Substantia nigra (tissue), 51 donors: ENCODE measurements at places on chromosomes 3 and 15.

DNA sequence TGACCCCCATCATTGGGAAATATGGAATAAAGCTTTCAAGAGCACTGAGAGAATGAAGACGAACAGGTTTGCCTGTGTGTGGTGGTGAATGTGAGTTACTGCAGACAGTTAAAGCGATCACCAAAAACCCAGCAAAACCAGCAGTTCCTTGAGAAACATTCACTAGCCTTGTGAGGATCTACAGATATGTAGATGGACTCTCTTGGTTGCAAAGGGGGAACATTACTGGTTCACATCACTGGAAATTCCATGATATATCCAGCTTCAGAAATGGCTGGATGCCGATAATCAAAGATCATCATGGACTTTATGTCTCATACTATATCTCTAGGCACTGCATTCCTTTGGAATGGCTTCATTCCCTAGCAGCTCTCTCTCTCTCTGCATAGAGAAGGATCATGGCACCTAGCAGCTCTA lies 10.2 kb upstream of the HERC1 start:
- DNase-seq: no peak

GRCh38 chr15:34652726-34653033 lies 69.2 kb upstream of the GOLGA8B start:
- no peak for DNase-seq

DNA sequence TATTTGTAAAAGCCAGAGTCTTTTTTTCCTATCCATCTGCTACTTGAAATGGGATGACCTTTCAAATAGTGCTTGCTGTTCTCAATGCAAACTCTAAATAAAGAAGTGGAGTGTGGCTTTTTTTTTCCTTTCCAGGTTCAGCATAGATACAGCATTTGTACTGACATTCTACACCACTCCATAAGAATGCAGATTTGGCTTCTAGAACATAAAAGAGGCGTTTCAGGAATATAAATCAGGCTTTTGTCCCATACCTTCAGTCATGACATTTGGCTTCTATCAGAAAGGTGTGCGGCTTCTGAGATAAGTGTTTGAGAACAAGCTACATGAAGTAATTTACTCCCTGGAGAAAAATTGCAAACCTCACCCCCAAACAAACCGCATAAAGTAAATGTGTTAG lies 553.1 kb downstream of the FHIT start:
- no peak for DNase-seq

GRCh38 chr3:50587806-50588758 lies 18.8 kb downstream of the HEMK1 start:
- DNase-seq: no peak

- no peak for DNase-seq
Observed at GRCh38 chr3:127107491-127108375, 85.2 kb upstream of the PRR23E start.

GRCh38 chr3:77526573-77527113 lies 486.7 kb downstream of the ROBO2 start:
- no peak for DNase-seq

GRCh38 chr3:111547631-111548030 lies 5.6 kb downstream of the CD96 start:
- no peak for DNase-seq

DNA sequence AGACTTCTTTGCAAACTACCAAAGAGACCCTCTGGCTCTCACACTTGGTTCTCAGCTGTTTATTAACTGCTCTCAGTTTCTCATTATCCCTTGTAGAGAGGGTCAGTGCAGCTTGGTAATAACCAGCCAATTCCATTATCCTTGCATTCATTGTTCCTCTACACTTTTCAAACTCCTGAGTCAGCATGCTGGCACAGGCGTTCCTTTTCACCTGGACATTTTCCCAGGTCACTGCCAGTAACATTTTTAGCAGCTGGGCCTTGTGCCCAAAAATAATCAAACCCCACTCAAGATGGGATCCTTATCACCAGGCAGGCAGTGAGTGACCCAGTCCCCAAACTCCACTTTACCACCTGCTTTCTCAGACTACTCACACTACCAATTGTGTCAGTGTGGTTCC lies 4.8 kb upstream of the SUMF1 start:
- DNase-seq: no peak

DNA sequence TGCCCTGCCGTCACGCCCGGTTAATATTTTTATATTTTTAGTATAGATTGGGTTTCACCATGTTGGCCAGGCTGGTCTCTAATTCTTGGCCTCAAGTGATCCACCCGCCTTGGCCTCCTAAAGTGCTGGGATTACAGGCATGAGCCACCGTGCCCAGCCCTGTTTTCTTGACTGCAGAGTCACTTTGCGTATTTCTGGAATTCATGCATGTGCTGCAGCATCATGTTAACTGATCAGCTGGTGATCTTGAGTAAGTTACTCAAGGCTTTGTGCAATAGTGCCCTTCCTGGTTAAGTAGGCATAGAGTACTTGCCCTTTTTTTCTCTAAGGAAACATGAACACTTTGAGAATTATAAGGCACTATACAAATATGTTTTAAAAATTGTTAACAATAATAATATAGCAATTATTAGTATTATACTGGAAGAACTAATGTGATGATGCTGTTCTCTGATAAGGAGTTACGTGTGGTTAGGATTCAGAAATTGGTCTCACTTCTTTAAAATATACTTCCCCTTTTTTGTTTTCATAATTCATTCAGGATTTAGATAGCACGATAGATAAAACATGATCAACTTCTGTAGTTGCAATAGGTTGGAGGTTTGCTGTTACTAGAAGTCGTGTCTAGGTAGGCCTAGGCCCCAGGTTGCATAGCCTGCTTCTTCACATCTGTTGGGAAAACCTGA lies 33.6 kb downstream of the GPR171 start:
- no peak for DNase-seq

DNA sequence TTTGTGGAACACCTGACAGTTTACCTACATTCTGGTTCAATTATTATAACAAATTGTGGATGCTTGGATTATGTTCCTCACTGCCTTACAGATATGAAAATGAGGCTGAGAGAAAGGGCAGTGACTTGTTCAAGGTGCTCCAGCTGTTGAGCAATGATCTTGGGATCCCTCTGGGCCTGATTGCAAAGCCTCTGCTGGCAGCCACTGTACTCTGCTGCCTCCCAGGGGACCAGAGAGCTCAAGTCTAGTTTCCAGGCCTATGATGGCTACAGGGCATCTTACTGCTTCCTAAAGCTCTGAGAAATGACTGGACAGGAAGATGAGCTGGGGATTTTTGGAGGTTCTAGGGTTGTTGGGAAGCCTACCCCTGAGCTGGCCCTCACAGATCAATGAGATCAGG lies 2.3 kb upstream of the SHC4 start:
- DNase-seq: no peak

DNA sequence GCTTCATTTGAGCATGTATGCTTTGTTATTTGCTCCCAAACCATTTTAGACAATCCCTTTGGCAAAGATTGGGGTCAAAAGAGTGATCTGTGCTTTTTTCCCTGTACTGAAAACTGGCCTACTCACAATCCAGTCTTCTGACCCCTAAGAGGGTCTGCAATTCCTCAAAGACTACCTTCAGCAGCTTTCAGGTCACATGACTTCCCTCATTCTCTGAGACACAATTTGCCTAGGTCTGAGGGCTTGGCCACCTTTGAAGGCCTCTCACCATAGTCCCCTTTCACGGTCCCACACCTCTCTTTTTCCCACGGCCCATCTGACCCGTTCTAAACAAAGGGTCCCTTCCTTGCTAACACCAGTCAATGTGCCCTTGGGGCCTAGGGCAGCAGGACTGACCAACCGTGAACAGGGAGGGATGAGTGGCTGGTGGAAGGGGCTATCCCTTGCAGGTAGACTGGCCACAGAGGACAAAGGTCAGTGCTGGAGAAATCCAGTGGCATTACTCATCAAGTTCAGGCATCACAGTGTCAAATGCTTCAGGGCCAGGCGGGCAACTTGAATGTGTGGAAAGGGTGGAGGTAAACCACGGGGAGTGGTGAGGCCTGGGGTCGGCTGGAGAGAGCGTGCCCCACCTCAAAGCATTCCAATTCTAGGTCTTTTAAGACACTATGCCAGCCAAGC lies 10.8 kb downstream of the RASL12 start:
- DNase-seq: no peak

DNA sequence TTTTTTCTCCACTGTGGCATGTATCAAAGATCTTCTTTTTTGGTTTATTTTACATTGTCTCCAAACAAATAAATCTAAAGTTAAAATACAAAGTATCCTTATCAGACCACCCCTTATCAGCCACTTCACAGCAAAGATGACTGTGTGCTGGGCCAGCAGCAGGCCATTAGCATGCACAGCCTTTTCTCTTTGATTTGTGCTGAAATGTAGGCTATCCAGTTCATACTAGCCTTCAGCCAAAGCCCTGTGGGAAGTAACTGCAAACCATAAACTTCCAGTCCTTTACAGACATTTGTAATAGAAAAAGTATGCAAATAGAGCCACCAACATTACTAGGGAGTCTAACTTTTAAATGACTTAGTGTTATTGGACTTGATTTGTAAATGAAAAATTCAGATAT lies 816.3 kb downstream of the FHIT start:
- DNase-seq: no peak

DNA sequence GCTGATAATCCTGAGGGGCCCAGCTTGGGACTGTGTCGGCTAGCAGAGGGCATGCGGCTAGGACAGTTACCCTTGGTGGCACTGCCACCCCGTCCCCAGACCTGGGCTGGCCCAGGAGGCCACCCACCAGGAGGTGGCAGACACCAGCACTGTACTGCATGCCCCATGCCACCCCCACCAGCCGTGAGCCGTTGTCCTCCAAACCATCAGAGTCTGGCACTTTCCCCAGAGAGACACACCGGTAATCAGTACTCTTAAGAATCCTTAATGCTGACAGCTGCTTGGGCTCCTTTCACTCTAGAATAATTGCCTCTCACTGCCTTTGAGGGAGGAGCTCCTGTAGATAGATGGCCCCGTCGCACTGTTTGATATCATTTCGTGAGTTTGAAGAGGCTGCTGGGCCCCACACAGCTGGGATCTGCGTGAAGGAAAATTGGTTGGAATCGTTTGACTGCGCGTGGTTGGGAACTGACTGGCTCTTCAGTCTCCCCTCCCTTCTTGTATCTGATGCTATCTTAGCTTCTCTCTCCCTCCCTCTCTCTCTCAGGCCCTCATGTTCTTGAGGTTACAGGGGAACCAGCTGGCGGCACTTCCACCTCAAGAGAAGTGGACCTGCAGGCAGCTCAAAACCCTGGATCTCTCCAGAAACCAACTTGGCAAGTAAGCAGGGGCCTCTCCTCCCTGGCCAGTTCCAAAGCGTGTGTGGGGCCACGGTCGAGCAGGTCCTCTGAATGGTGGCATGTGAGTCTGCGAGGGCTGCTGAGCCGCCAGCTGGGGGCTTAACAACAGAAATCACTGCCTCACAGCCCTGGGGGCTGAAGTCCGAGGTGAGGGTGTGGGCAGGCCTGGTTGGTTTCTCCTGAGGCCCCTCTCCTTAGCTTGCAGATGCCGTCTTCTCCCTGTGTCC lies 94.9 kb downstream of the LRRK1 start:
- DNase-seq: no peak

DNA sequence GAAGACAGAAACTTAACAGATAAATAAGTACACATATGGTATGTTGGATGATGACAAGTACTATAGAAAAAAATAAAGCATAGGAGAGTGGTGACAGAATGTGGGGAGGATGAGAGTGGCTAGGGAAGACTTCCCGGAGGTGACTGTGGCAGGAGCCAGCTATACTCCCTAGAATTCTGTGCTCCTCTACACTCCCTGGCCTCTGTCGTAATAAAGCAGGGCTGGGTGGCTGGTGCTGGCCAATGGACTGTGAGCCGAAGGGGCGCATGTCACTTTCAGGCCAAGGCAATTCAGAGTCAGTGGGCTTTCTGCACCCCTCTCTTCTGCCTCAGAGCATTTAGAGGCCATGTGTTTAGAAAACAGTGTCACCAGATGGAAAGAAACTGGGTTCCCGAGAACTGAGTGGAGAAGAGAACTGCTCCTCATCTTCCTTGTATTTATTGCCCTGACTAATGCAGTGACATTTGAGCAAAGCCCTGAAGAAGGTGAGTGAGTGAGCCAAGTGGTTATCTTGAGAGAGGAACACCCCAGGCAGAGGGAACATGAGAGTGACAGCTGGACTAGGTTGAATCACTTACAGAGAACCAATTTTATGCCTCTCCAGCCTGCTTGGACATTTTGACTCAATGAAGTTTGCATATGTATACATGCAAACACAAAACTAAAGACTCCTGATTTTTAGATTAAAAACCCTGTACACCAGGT lies 5.2 kb upstream of the VPS8 start:
- DNase-seq: no peak
